ENCODE measurements at places on chromosomes 1 and 21.

- DNase-seq, result no peak
These were observed 25.0 kb downstream of the EFCAB7 start for GRCh38 chr1:63548303-63548702.

DNA sequence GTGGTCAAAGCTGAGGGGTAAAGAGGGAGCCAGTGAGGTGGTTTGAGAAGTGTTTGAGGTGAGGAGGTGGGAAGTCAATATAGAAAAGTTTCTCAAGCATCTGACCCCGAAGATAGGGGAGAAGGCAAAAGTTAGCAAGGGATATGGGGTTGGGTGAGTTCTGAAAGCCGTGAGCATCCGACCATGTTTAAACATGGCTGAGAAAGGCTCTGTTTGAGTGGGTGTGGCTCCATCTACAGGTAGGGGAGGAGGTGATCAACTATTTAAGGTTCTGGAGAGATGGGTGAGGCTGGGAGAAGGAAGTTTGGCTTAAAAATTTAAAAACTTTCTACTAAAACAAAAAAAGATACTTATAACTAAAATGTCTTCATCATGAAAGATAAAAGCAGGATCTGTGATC, 273.8 kb downstream of the KCNJ6 start:
- no peak for DNase-seq

- no peak for DNase-seq
These were observed 478.0 kb downstream of the CAMTA1 start for GRCh38 chr1:7263021-7263960.

- no peak for DNase-seq
These were observed 139.7 kb downstream of the FGGY start for GRCh38 chr1:59436637-59437036.

GRCh38 chr1:235552146-235552716, 48.0 kb upstream of the B3GALNT2 start:
- no peak for DNase-seq

- DNase-seq, result no peak
These were observed 20.0 kb upstream of the CDCA8 start for GRCh38 chr1:37672136-37672870.

DNA sequence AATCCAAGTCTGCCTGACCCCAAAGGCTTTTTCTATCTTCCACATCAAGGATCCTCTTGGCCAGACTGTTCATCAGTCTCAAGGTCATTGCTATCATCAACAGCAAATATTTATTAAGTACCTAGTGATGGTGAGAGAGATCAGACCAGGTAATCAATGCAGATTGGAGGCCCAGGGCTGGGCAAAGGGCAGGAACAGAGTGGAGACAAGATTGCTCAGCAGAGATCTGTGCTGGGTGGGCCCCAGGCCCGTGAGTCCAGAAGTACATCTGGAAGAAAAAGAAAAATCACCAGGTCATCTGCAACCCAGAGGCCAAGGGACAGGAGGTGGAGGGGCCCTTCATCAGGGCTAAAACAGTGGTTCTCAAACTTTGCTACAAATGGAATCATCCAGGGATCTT, 10.1 kb upstream of the PAQR7 start:
- DNase-seq, result no peak

DNA sequence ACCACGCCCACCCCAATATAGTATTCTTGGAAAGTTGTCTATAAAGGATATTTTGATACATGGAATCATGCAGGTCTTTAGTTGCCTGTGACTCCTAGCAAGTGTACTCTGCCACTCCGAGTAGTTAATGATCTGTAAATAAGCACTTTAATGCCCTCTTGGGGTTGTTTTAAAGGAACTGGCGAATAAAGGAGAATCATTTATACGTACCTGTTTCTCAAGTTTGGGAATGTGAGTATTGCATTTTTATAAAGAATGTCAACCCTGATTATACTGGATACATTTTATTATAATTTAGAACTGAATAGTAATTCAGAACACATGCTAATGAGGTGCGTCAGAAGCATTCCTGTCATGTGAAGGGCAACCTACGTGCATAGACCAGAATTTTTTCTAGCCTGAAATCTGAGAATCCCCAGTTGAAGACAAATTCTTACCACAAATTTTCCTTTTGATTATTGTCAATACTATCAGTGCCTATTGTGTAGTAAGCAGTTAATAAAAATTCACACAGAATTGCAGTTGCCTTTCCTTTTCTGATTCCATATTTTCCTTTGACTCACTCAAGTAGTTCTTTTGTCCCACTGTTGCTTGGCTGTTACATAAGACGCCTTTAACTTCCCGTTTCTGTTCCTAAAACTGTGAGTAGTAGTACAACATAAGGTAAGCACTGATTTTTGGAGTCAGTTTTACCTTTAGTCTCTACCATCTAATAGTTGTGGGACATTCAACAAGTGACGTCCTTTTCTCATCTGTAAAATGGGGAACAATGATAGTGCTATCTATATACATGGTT, 5.1 kb downstream of the AHCYL1 start:
- DNase-seq, result no peak

DNA sequence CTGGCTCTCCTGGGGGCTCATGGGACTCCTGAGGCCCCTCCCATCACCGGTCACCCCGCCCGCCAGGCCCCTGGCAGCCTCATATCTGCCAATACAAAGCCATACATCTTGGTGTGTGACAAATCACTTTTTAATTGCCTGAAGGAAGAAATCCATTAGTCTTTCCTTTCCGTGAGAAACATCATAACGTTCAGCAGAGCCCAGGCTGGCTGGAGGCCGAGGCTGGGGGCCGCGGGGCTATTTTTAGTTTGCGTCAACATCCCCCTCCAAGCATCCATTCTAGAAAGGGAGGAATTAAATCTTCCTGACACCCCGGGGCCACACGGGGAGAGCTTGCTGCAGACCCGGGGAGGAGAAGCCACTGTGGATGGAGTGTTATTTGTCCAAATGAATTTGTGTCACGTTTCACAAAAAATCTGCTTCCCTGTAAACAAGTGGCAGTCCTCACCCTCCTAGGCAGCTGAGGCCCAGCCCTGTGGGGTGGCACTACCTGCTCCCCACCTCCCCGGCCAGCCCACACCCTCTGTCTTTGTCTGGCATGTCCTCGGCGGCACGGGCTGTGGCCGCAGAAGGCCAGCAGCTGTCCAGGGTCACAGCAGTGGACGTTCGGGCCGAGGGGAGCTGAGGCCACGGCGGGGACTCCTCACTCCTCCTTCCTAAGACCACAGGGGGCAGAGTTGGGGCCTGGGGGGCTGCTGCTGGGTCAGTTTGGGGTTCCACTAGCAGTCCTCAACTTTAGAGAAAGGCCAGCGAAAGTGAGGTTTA, 236.9 kb upstream of the VAMP3 start:
- no peak for DNase-seq

DNA sequence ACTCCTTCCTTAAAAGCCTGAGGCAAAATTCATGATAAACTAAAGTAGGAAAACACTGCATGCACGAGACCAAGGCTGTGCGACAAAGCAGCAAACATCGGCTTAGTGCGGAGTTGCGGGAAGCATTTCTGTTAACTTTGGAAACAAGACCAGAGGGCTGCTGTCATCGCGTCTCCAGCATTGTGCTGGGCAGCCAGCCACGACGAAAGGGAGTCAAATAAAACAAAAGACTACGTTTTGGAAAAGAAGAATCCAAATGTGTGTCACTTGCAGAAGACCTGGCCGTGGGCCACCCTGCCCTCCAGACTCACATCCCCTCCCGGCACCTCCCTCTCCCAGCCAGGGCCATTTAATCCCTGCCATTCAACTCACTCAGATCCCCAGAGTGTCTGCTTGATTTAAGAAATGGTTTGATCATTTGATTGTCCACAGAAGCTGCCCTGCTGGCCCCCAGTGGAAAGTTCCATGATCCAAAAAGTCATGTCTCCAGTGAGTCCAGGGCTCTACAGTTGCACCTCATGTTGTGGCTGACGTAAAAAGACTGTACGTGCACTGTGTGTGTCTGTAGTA, 2.4 kb upstream of the KRTAP10-11 start:
- no peak for DNase-seq

- DNase-seq, result no peak
These were observed 62.3 kb downstream of the HLCS start for GRCh38 chr21:36904093-36904666.

DNA sequence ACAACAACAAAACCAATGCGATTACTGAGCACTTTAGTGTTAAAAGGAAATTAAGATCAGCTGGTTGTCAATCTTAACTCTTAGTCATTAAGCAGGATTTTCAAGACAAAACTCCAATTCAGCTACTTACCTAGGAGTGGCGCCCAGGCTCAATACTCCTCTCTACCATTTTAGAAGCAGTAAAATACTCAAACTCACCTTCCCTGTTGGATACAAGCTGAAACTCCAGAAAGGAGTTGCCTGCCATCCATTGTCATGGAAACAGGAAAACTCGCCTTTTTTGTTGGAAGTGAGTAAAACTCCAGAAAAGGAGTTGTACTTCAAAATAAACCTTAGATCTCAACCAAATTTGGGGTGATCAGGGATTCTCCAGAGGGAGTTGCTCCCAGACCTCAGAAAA, 127.0 kb upstream of the F3 start:
- no peak for DNase-seq

DNA sequence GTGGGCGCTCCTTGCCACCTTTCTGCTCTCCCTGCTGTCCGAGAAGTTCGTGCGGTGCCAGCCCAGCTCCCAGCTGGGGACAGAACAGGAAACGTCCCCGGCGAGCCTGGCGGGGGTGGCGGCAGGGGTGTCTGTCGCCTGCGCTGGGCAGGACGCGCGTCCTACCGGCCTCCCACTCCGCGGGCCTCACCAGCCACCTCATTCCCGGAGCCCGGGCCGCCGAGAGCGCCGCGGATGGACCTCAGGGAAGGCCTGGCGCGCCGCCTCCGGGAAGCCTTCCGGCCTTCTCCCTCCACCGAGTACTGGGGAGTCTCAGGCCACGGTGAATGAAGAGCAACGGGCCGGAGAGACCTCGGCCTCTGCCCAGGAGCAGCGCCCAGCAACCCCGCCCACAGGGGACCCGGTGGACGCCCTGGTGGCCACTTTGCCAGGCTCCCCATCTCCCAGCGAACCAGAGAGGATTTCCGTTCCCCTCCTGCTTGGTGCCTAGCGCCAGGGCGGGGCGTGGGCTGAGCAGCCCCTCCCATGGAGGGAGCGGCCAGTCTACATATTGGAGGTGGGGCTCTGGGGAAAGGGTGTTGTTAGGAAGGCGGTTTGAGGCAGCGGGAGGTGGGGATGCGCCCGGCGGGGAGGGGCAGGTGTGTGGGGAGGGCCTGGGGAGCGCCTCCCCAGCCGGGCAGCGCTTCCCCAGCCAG, 9.5 kb upstream of the TNFRSF14 start:
- peak; percentile 88 for DNase-seq

DNA sequence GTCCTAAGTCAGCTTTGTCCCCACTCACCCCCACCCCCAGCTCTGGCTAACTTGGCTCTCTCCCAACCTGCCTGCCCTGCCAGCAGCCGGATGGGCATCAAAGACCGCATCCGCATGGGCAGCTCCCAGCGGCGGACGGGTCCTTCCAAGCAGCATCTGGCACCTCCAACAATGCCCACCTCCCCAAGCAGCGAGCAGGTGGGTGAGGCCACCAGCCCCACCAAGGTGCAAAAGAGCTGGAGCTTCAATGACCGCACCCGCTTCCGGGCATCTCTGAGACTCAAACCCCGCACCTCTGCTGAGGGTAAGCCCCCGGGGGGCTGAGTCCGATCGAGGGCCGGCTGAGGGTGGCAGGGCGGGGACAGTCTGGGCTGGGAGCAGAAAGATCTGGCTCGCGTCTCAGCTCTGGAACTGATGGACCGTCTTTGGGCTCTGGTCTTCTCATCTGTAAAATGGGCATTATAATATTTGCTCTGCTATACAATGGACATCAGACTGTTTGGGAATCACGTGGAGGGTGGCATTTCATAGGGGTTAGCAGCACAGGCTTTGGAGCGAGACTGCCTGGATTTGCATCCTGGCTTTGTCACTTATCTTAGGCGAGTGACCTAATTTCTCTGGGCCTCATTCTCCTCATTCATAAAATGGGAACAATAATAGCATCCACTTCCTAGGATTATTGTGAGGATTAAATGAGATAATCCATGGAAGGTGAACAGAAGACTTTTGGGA, 31.0 kb downstream of the CITED4 start:
- DNase-seq, result no peak

GRCh38 chr1:43477716-43478115, 24.0 kb upstream of the HYI start:
- no peak for DNase-seq

- no peak for DNase-seq
These were observed 23.1 kb upstream of the ADGRB2 start for GRCh38 chr1:31787261-31787660.

Data from dermis microvascular lymphatic vessel endothelial cell (primary cell).